ENCODE measurements at places on chromosomes 11 and 22. TPM values are rescaled to one million over a fixed set of nuclear protein-coding genes. Genes with fewer than 3 reads are reported as not detected.

The LTBP3 gene
- total RNA-seq, result 40.2 TPM

The SMTN gene
- total RNA-seq, result 80.2 TPM

The SYTL2 gene
- 29.2 TPM for total RNA-seq

The PGA4 gene
- total RNA-seq, result not detected

The CADM1 gene
- total RNA-seq, result 2.1 TPM

The TRPM5 gene
- not detected for total RNA-seq

The RPS13 gene
- total RNA-seq, result 1,325 TPM

The PRRG4 gene
- total RNA-seq, result under 0.01 TPM

The OR52A1 gene
- not detected for total RNA-seq

The DLAT gene
- 31.7 TPM for total RNA-seq

The PYGM gene
- 3.1 TPM for total RNA-seq

The MCHR1 gene
- total RNA-seq, result 1.00 TPM

The JRKL gene
- 11.2 TPM for total RNA-seq

The CD59 gene
- 344 TPM for total RNA-seq

The WNT11 gene
- 1.1 TPM for total RNA-seq

The C11orf86 gene
- total RNA-seq, result 0.28 TPM

The ANO9 gene
- total RNA-seq, result not detected

The PKNOX2 gene
- 0.92 TPM for total RNA-seq

The TNKS1BP1 gene
- total RNA-seq, result 99.4 TPM

The CRYBB2 gene
- total RNA-seq, result not detected

The TSSK2 gene
- not detected for total RNA-seq

The WNT7B gene
- total RNA-seq, result not detected

The GNG3 gene
- not detected for total RNA-seq

The RBM7 gene
- total RNA-seq, result 66.6 TPM

The B4GALNT4 gene
- total RNA-seq, result 1.9 TPM

The JHY gene
- 1.7 TPM for total RNA-seq

The TUB gene
- 15.2 TPM for total RNA-seq

The YPEL4 gene
- 1.4 TPM for total RNA-seq

The MFRP gene
- not detected for total RNA-seq

The PRODH gene
- total RNA-seq, result 0.18 TPM

The RNASEH2C gene
- 34.8 TPM for total RNA-seq

The OR4D5 gene
- total RNA-seq, result not detected

The ANGPTL5 gene
- total RNA-seq, result under 0.01 TPM

The ASCC2 gene
- 21.2 TPM for total RNA-seq

The CALCA gene
- total RNA-seq, result not detected

The UBQLN3 gene
- total RNA-seq, result under 0.01 TPM

The RASD2 gene
- total RNA-seq, result under 0.01 TPM

The ZNF70 gene
- 2.6 TPM for total RNA-seq

The SMIM38 gene
- total RNA-seq, result 0.28 TPM

The ZBTB16 gene
- total RNA-seq, result 0.09 TPM

The OR52W1 gene
- total RNA-seq, result not detected

The SC5D gene
- 39.8 TPM for total RNA-seq

The PRG2 gene
- total RNA-seq, result 0.55 TPM

The CCDC88B gene
- 1.6 TPM for total RNA-seq

The SYT7 gene
- total RNA-seq, result 0.74 TPM

The PSMD13 gene
- 151 TPM for total RNA-seq

The MYRF gene
- total RNA-seq, result under 0.01 TPM

The SCN4B gene
- total RNA-seq, result 0.14 TPM
